ENCODE measurements at places on chromosomes 2 and 18. TPM values are rescaled to one million over a fixed set of nuclear protein-coding genes. Genes with fewer than 3 reads are reported as not detected.

GRCh38 chr2:156864753-156865152, 392.8 kb upstream of the GALNT5 start:
- DNase-seq, result no peak

GRCh38 chr2:38284971-38285370, 92.1 kb downstream of the ATL2 start:
- DNase-seq, result no peak

Gene IGFBP5
- 7.2 TPM for total RNA-seq

Gene DSC2
- total RNA-seq, result 65.4 TPM

GRCh38 chr2:98787700-98788099, 56.8 kb upstream of the MGAT4A start:
- DNase-seq, result no peak

GRCh38 chr18:48802543-48803290, 148.0 kb downstream of the SMAD7 start:
- DNase-seq, result no peak

Gene MFF
- 106 TPM for total RNA-seq

Gene RAMP1
- 2.2 TPM for total RNA-seq

Gene RESP18
- total RNA-seq, result not detected

- no peak for DNase-seq
These were observed 801.3 kb downstream of the ERBB4 start for GRCh38 chr2:211737282-211737681.

Gene TWSG1
- total RNA-seq, result 20.0 TPM

GRCh38 chr2:157838442-157839161, 37.5 kb downstream of the ACVR1 start:
- DNase-seq, result no peak

DNA sequence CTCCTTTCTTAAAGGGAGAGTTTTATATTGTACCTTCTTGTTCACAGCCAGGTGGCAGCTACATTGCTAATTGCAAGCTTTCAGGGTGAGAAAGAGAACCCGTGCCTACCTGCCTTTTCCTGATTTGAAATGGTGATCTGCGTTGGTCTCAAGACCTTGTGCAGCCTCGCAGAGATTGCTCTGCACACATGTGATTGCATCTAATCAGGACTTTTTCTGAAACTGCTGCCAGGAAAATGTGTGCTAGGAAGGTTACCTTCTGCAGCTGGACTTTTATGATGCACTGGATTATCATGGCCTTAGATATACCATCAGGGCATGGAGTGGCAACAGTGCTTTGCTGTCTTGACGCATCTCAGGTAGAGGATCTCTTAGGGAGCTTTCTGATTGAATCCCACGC, 45.1 kb downstream of the AGAP1 start:
- no peak for DNase-seq

Measured in endothelial cell (in vitro differentiated cells).